ENCODE measurements at places on chromosomes 5 and 9.
A peak's percentile ranks its signal among the peaks of the same experiment; 100 is the strongest.

DNA sequence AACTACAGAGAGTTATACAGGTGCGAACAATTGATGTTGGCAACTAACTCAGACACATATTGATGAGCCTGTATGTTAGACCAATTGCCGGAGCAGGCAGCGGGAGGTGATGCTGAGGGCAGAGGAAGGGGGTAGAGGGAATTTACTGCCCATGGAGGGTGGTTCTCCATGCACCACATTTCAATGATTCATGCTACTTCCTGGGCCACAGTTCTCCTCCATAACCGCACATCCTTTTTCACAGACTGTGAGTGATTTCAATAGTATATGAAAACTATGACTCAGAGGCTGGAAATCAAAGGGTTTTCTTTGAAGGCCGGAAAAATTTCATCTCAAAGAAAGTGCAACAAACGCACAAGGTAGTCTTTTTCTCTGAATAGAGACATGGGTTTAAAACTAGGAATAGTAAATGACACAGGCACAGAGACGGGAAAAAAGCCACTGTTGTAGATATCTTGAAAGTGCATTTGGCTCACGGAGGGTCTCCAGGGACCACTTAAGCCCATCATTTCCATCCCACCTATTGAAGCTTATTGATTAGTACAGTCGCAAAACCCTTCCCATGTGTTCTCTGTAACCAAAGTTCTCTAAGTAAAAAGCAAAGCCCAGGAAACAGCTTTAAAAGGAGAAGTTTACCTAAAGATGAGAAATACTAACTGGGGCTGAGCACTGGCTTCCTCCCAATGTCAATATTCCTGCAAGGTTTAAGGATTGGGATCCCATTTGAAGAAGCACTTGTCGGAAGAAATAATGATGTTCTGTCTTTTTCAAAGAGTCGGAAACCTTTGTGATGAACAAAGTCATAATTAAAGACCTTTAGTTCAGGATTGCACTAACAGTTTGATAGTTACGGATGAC, 28.0 kb upstream of the ADAM19 start:
- DNase-seq = peak; percentile 57

GRCh38 chr9:137256856-137257255, 1.7 kb downstream of the NELFB start:
- no peak for DNase-seq

DNA sequence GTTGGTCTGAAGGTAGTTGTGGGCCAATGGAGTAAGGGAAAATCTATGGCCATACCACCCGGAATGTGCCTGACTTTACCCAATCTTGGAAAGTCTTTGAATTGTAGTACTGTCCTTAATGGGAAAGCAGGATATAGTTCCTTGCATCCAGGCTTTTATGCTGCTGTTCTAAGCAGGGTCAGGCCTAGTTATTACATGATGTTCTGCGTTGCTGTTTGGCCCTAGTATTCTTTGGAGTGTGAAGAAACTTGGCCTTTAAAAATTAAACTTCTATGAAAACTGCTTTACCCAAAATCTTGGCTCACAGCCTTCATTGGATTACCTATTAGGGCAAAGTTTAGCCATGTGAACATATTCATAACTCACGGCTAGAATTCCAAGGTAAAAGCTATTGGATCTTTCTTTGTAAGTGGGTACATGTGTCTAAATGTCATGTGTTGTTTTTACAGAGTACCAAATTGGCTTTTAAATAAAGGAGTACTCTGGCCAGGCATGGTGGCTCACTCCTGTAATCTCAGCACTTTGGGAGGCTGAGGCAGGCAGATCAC, 211.1 kb downstream of the DTWD2 start:
- no peak for DNase-seq

GRCh38 chr9:35552837-35553236, 52.2 kb upstream of the TESK1 start:
- DNase-seq = no peak

- DNase-seq = no peak
These were observed 20.4 kb downstream of the XRCC4 start for GRCh38 chr5:83097689-83098231.

DNA sequence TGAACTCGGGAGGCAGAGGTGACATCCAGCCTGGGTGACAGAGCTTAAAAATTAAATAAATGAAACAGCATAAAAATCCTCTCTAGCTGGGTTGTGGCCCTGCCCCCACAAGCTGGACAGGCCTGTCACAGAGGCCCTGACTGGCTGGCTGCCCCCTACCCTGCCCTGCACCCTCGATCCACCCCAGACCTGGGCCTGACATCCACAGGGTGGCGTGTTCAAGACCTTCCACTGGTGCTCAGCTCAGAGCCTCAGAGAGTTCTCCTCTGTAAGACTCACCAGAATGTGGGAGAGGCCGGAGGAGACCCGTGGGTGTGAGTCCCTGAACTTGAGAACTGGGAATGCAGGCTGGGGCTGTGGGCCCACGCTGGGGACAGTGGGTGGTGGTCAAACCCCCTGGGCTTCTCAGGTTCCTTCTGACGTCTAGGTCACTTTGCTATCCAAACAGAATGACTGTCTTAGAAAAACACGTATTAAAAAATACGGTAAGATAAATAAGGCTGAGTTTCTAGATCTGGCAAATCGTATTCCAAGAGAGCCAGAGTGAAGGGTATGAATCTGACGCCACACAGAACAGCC, 9.7 kb upstream of the WDR38 start:
- DNase-seq = no peak

DNA sequence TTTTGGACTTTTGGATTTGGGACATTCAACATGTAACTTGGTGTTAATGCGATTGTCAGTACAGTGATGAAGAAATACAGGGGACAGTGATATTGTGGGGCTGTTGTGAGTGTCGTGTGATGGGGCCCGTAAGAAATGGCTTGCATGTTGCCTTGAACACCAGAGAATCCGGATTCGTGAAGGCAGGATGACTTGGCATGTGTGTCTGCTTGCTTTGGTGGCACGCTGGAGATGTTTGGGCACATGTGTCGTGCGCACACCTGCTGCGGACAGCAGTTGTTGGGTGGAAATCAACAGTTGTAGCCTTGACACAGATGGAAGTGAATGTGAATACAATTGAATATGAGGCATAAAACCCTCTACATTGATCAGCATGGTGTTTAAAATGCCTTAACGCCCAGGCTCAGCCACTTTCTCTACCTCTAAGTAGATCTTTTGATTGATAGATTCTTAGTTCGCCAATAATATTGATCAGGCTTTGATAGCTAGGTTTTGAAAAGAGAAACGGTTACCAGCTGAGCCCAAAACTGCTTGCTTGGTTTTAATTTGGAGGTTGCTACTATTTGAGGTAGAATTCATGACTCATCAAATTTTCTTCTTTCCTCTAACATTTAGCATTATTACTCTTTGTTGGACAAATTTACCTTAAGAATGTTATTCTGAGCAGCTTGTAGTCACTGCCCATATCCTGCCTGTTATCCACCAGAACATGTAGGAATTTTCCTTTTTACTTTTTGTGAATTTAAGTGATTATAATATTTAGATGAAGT, 94.4 kb downstream of the TRIO start:
- no peak for DNase-seq

- no peak for DNase-seq
These were observed 3.5 kb upstream of the SNX30 start for GRCh38 chr9:112747094-112747493.

DNA sequence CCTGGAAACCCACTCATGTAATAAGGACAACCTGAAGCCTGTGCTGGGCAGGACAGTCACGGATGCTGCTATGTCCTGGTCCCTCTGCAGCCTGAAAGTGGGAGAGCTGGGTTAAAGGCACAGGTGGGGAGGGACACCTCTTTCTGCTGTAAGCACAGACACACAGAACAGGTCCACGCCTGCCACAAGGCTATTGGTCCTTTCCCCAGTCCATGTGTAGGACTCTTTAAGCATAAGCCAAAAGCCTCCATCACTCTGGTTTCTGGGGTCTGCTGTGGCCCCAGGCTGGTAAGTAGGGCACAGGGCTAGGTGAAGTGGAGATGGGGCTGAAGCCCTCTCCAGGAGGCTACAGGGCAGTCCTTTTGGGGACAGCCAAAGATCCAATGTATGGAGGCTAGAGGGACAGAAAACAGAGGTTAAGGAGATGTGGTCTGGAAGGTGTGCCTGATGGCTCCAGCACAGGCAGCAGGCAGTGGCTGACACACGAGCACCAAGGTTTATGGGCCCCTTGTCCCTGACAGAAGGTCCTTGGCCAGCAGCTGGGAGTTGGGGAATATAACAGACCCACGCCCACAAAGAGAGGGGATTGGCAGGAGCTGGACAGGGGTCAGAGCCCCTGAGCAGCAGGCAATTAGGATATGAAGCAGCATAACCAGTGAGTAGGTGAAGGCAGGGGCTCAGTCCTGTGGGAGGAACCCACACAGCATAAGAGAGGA, 203.6 kb upstream of the MVB12B start:
- DNase-seq = no peak

- no peak for DNase-seq
These were observed 68.8 kb downstream of the HACD4 start for GRCh38 chr9:20962536-20963225.

DNA sequence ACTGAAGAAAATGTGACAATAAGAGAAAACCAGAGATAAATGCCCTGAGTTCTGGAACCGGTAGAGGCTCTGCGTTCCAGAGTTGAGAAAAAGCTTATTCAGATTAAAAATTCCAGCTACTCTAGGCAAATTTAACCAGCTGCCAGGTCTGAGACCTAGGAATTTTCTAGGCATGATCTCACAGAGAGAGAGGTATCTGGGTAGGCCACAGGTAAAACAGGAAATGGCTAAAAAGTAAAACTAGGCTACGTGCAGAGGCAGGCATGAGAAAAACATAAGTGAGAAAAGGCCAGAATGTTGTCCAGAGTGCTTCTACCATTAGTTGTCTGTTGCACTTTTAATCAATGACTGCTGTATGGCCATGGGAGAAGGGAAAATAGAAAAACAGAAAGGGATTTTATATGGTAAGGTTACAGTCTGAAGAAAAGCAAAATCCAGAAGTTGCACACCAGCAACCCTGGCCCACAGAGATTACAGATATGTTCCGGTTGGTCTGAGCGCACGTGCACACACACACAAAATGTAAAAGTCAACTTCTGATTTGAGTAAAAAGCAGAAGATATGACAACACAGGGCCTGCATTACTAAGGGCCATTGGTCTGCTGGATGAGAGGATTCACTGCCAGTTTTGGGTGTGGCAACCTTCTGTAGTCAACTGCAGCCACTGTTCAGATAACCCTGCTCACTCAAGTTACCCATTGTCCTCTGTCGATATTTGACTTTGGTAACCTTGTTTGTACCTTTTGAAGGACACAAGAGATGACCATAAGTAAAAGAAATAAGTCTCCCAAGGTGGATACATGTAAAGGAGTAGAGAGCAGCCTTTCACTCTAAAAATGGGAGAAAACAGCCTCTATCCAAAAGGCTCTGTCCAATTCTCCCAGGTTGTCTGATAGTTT, 266.0 kb downstream of the DTWD2 start:
- no peak for DNase-seq

DNA sequence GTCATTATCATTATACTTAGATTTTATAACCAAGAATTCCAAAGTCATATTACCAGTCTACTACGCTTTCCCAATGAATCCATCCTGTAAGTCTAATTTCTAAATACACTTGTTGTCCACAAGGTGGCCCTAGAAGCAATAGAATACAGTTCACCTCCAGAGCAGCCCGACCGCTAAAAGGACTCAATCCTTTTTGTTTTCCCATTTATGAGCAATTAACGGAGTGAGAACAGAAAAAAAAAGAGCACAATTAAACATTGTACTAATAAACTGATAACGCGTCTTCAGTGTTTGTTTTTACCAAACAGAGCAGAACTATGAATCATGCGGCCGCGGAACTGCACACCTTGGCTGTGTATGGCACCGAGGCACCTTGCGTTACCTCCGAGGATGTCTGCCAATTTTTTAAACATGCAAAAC, 160.7 kb upstream of the DAPK1 start:
- DNase-seq = no peak

- DNase-seq = no peak
These were observed 65.9 kb downstream of the PPARGC1B start for GRCh38 chr5:149796030-149796429.

DNA sequence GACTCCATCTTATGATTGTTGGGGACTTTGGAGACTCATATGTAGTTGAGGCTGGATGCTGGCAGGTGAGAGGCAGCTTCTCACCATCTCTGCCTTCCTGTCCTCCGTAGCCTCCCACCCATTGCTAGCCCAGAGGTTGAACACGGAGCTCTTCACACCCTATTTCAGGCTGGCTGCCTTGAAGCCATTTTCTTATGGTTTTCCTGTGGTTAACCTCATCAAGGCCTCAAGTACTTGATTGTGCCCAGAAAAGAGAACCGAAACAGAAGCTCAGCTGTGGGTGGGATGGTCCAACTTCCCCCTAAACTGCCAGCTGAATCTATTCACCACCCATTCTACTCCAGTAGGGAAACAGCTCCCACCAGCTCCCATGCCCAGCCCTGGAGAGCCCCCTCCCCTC, 102.9 kb downstream of the LIFR start:
- DNase-seq = no peak

DNA sequence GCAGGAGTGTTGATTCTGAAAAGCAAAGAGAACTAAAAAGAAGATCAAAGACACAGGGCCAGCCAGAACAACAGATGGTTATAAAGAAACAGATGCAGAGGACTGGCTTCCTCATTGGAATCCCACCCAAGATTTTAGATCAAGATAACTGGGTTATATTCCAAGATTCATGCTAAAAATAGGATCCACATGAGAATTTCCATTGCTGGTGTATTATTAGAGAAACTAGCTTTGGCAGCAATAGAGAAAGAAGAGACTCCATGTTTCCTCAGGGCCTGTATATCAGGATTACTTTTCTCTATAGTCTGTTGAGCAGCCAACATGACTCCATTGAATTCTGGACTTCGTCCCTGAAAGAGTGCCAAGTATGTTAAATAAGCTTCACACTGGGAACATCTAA, 367.3 kb downstream of the TUSC1 start:
- DNase-seq = no peak

DNA sequence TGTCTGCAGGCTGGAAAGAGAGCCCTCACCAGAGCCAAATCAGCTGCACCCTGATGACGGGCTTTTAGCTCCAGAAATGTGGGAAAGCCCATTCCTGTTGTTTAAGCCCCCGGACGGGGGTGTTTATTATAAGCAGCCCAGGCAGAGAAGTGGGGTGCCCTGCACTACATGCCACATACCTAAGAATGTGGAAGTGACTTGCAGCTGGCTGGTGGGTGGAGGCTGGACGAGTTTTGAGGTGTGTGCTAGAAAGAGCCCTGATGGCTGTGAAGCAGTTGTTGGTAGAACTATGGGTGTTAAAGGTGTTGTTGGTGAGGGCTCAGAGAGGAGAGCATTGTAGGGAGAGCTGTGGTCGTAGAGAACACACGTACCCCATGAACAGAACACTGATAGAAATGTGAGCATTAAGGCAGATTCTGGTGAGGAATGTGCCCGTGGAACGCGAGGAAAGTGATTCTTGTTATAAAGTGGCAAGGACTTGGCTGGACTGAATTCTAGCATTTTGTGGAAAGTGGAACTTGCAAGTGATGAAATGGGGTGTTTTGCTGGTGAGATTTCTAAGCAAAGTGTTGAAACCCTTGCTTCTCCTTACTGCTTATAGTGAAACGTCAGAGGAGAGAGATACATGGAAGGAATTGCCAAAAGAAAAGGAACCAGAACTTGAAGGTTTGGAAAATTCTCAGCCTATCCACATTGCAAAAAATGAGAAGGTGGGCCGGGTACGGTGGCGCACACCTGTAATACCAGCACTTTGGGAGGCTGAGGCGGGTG, 38.9 kb downstream of the AHRR start:
- DNase-seq = no peak

Measured in stimulated activated CD4-positive, alpha-beta T cell treated with anti-CD3 and anti-CD28 coated beads, TNF-alpha, amount 100 ng/mL, for 4 hours (primary cell).